ENCODE measurements at places on chromosomes 3 and 15.

DNA sequence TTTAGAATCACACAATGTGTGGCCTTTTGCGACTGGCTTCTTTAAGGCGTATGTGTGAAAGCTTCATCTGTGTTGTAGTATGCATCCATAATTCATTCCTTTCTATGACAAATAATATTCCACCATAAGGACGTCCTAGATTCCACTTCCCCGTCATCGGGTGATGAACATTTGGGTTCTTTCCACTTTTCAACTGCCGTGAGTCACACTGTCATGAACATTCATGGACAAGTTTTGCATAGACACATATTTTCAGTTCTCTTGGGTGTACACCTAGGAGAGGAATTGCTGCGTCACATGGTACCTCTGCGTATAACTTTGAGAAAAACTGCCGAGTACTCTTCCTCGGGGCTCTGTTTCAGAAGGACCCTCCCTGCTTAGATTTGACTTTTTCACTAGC is 97.3 kb downstream of the TOP2B start:
- DNase-seq = no peak

DNA sequence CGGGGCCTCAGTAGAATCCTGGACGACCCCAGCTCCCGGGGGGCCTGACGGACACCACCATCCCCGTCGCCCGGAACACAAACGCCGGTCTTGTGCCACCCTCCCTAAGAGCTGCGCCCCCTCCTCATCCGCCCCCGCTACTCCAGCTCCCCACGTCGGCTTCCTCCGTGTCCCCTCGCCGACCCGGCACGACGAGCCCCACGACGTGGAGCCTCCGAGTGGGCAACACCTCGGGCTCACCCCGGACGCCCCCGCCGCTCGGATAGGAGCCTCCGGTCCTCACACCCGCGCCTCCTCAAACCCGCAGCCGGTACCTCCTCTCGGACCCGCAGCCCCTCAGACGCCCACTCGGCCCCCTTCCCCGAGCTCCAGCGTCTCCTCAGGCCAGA is 525 bp downstream of the NPTN start:
- DNase-seq = no peak

DNA sequence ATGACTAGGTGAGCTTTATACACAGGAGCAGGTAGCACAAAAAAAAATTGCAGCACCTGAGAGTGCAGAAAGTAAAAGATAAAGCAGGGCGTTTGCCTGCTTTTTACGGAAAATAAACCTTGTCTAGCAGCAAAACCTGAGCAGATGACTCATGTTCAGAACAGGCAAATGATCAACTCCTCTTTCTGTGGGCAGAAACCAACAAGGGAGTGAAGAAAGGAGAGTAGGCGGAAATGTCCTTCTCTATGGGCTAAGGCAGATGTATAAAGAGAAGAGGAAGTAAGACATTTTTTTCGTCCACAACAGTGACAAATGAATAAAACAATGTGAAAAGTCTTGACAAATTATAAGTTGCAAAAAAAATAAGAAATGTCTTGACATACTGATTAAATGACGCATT is 24.5 kb upstream of the GMNC start:
- DNase-seq = no peak

- no peak for DNase-seq
Measured at GRCh38 chr15:40772014-40772413, 2.2 kb downstream of the C15orf62 start.

DNA sequence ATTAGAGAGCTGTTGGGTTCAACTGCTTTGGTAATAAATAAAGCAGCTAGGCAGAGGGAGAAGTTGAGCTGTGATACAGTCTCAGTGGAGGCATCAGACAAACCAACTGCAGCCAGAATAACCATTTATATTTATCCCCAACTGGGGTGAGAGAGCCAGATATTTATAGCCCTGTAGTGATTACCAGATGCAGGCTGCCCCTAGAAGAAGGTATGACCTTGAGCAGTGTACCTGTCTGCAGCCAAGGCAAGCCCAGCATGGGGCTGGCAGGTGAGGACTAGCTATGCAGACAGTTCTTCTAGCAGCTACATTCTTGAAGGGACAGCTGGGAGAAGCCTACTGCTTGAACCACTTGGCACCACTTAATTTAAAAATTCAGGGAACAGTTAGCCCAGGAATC is 144.4 kb upstream of the EPHA3 start:
- no peak for DNase-seq

- DNase-seq = no peak
Measured at GRCh38 chr3:40741729-40742128, 217.0 kb downstream of the ZNF621 start.
